ENCODE measurements at places on chromosomes 12 and 14. TPM values are rescaled to one million over a fixed set of nuclear protein-coding genes. Genes with fewer than 3 reads are reported as not detected.

- no peak for DNase-seq
Observed at GRCh38 chr12:106131676-106132075, 7.1 kb downstream of the NUAK1 start.

The GCH1 gene
- 9.3 TPM for total RNA-seq

GRCh38 chr12:72547573-72547972 lies 275.4 kb downstream of the TRHDE start:
- DNase-seq = no peak

The LPAR5 gene
- 2.3 TPM for total RNA-seq

The INSM2 gene
- not detected for total RNA-seq

GRCh38 chr14:61280092-61280525 lies 1.0 kb downstream of the TMEM30B start:
- DNase-seq = no peak

The PPP1R13B gene
- 29.6 TPM for total RNA-seq

The KLRC2 gene
- total RNA-seq = 0.46 TPM

DNA sequence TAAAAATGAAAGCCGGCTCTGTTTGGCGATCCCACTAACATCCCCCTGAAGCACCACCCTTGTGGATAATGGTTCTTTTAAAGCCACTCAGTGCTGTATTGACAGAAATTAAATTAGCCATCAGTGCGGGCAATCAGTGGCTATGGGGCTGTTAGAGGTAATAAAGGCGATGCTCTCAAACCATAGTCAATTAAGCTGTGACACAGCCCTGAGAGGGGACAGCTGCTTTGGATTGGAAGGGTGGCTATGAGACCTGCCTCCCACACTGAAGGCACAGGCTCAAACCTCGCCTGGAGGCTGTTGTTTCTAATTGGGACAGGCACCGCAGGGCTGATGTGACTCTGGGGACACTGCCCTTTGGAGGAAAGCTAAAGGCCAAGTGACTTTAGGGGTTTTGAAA lies 562.2 kb downstream of the VRK1 start:
- DNase-seq = no peak

DNA sequence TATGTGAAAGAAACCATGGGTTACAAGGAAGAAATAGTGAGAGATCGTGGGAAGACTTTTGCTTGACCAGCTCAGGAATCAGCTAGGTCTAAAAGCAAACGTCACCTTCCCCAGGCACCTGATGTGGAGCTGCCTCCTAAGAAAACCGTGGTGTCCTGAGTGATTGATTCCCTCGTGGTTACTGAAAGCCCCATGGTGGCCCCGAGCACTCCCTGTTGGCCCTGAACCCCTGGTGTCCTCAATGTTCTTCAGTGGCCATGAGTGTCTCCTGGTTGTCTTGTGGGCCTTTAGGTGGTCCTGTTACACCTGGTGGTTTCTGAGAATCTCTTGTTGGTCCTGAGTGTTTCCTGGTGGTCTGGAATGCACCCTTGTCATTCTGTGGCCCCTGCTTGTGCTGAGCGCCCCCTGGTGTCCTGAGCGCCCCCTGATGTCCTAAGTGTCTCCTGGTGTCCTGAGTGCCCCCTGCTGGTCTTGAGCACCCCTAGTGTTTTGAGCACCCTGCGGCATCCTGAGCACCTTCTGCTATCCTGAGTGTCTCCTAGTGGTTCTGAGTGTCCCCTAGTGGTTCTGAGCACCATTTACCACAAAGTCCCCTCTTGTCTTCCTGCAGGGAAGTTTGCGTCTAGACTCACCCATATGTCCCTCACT lies 518.7 kb downstream of the TMEM121 start:
- no peak for DNase-seq
